Suppressor macrophage treated with lipopolysaccharide for 1 hour (primary cell): ENCODE measurements at places on chromosomes 5 and 9.
A peak's percentile ranks its signal among the peaks of the same experiment; 100 is the strongest.

DNA sequence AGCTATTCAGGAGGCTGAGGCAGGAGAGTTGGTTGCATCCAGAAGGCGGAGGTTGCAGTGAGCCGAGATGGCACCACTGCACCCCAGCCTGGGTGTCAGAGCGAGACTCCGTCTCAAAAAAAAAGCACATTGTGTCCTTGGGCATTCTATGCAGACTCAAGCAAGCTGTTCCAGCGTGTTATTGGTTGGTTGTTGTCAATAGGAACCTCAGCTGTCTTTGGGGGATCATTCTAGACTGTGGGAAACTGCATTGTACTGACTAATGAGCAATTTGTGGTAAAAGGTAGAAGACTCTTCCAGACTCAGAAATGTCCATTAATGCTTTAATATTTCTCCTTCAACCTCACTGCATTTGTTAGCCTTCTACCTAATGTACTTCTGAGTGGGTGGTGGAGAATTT lies 379.5 kb upstream of the GRAMD2B start:
- no peak for DNase-seq

DNA sequence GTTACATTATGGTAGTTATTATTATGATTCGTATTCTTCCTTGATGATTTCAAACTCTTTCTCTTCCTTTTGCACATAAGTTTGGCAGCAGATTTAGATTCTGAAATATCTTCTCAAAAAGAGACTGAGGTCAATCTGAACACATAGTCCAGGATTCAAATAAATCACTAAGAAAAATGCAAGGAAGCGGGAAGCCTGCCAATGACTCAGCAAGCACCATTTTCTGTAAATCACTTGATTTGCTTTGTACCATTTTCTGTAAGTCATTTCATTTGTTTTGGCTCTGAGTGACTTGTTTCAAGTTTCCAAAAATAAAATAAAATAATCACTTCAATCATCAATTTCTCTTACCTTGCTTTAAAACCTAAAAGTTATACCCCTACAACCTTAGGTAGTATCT lies 24.6 kb upstream of the GLIS3 start:
- peak; percentile 48 for DNase-seq

DNA sequence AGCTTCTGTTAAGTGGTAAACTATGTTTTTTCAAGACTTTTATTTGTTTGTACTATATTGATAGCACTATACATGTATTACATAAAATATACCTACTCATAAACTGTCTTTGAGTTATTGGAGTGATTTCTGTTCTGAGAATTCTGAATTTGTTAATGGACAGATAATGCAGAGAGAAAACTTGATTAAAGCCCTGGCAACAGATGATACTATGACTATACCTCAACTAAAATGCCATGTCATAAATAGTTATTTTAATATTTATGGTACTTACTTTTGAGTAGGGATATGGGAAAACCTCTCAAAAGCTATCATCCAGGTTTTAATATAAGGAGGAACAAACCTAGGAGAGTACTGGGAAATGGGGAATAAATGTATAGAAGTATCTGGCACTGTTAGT lies 947.2 kb upstream of the ARRDC3 start:
- DNase-seq: no peak

GRCh38 chr9:107309271-107309670 lies 26.2 kb downstream of the RAD23B start:
- no peak for DNase-seq

DNA sequence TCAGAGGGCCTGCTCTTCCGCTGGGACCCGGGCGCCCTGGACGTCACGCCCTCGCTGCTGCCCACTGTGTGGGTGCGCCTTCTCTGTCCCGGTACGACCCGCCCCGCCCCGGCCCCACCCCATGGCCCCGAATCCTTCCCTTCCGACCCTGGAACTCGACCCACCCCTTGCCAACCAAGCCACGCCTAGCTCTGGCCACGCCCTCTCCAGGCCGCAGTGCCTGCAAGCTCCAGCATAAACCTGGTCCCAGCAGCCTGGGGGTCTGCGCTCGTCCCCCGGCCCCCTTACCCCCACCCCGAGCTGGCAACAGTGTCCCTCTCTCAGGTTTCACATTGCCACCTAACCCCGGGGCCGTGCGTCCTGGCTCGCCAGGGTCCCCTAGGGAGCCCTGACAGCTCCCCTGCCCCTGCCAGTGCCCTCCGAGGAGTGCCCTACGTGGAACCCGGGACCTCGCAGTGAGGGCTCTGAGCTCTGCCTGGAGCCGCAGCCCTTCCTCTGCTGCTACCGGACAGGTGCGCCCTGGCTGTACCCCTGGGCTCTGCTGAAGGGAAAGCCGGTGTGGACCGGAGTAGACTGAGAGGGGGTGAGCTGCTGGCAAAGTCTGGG lies 3.4 kb downstream of the ADGRD2 start:
- peak; percentile 22 for DNase-seq

GRCh38 chr5:34011536-34011935 lies 3.7 kb upstream of the AMACR start:
- DNase-seq: no peak

DNA sequence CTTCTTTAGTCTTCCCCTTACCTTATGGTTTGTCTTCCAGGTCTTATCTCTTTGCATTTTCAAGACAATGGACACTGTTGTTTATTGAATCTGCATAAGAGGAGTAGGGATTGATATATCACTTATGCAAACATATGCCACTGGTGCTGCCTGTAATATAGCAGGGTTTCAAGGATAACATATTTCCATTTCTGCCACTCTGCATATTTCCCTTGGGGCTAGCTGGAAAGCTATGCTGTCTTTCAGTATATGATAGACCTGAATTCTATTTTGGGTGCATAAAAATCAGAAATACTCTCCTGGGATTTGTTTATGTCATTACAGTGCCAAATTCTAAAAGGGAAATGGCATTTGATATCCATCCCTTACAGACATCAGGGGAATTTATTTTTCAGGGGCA lies 400.2 kb downstream of the TLR4 start:
- DNase-seq: no peak

GRCh38 chr5:133930061-133930812 lies 38.2 kb downstream of the C5orf15 start:
- peak; percentile 93 for DNase-seq

GRCh38 chr5:21644032-21644431 lies 1209.1 kb downstream of the CDH12 start:
- no peak for DNase-seq

GRCh38 chr5:17132444-17133083 lies 84.9 kb upstream of the BASP1 start:
- DNase-seq: peak; percentile 77

- DNase-seq: no peak
These were observed 477.4 kb upstream of the ADAMTS16 start for GRCh38 chr5:4662756-4663155.

GRCh38 chr9:95090023-95090791 lies 227.3 kb downstream of the FANCC start:
- DNase-seq: no peak

DNA sequence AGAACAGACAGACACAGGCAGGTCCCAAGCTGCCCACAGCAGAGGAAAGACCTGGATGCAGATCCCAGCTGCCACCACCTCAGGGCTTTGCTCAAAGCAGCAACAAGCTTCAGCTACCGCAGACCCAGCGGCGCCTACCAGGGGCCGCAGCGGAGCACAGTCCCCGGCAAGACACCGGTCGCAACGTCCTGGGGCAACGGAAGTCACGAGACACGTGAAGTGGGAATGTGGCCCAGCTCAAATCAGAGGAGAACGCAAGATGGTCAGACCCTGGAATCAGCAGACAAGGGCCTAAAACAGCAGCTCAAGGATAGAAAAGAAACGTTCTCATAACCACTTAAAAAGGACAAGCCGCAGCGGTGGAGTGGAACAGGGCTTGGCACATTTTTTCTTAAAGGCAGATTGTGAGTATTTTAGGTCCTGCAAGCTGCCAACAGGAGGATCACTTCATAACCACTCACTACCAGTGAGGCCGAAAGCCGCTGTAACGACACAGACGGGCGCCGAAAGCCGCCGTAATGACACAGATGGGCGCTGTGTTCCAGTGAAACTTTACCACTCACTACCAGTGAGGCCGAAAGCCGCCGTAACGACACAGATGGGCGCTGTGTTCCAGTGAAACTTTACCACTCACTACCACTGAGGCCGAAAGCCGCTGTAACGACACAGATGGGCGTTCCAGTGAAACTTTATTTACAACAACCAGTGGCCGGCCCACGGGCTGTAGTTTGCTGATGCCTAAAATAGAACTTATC lies 21.7 kb downstream of the SLC9A3 start:
- DNase-seq: no peak

GRCh38 chr5:124806373-124807077 lies 60.1 kb upstream of the ZNF608 start:
- DNase-seq: no peak

GRCh38 chr5:127025467-127025866 lies 4.9 kb downstream of the MARCHF3 start:
- no peak for DNase-seq

- DNase-seq: peak; percentile 74
These were observed 53.4 kb downstream of the ROR2 start for GRCh38 chr9:91896513-91897121.

DNA sequence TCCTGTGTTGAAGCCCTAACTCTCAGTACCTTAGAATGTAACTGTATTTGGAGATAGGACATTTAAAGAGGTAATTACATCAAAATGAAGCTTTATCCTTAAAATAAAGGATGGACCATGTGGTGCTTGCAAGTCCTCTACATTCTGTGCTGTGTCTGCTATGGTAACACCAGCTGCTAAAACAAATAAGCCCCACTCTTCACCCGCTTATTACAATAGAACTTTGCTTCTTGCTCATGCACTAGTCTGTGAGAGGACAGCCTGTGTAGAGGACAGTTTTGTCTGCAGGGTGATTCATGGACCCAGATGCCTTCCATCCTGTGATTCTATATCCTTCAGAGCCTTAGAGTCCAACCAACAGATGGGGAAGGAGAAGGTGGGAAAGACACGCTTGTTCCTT lies 12.5 kb upstream of the IGFBPL1 start:
- no peak for DNase-seq

GRCh38 chr5:143471666-143472464 lies 68.4 kb upstream of the NR3C1 start:
- DNase-seq: peak; percentile 31

GRCh38 chr9:80078826-80079225 lies 507.1 kb downstream of the TLE4 start:
- no peak for DNase-seq

GRCh38 chr9:116008278-116008677 lies 145.3 kb upstream of the PAPPA start:
- DNase-seq: no peak

DNA sequence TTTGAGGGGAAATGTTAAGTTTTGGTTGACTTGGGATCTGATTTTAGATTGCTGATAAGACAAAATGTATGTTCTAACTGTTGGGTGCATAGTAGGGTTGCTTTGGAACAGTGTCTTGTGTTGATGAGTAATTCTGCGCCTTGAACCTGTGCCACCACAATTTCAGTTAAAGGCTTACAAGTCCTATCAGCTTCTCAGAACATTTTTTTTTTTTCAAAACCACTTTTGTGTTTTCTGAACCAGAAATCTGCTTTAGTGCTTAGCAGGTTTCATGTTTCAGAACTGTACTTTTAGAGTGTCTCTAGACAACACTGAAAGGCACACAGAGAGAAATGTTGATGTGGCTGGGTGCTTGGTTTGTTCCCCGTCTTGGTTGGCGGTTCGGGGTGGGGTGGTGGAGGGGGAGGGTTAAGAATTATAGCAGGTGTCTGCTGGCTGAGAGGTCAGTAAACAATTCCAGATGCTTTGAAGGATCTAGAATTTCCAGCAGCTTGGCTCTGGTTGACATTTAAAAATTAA lies 84.6 kb downstream of the ANKRD55 start:
- DNase-seq: no peak

GRCh38 chr9:101034222-101034621 lies 5.7 kb downstream of the PLPPR1 start:
- no peak for DNase-seq

- no peak for DNase-seq
These were observed 52.1 kb downstream of the STRBP start for GRCh38 chr9:123216251-123216797.

DNA sequence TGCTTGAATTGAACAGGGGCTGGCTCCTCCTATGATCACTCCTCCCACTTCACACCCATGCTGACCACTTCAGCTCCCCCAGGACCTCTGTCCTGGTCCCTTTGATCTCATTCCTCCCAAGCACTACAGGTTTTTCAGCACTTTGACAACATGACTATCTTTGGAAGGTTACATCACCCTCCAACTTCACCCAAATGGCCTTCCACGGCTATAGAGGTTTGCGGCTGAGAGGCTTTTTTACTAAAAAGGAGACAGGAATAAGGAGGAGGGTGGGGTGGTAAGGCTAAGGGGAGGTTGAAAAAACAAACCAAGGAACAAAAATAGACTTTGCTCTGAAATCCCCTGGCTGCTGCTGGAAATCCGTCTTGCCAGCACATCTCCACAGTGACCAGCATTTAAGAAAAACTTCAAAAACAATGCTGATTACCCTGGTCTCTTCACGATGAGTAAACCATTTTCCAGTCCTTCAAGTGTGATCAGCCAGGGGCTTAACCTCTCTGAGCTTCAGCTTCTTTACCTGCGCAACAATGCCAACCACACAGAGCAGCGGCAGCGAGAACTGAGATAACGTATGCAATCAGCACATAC lies 102.7 kb downstream of the DPYSL3 start:
- DNase-seq: no peak

DNA sequence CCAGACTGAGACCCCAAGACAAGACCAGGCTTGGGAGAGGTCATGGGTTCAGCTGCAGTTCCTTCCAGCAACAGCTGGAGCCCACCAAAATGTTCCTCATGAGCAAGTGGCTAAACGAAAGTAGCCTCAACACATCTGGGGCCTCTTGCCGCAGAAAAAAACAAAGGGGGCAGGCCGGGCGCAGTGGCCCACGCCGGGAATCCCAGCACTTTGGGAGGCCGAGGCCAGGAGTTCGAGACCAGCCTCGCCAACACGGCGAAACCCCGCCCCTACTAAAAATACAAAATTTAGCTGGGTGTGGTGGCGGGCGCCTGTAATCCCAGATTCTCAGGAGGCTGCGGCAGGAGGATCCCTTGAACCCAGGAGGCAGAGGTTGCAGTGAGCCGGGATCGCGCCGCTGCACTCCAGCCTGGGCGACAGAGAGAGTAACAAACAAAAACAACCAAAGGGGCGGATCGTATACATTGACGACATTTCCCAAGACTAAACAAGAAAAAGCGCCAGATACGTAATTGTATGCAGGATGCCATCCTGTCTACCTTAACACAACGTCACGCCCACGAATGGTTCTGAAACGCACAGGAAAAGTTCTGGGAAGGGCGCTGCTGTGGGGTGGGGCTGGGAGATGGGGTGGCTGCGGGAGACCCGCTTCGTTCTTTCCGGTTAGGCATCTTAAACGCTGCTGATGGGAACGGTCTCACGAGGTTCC lies 1.7 kb downstream of the INPP5E start:
- no peak for DNase-seq

GRCh38 chr5:5335700-5336264 lies 86.7 kb upstream of the ICE1 start:
- no peak for DNase-seq

GRCh38 chr9:77488439-77489126 lies 159.5 kb downstream of the GNA14 start:
- DNase-seq: no peak

DNA sequence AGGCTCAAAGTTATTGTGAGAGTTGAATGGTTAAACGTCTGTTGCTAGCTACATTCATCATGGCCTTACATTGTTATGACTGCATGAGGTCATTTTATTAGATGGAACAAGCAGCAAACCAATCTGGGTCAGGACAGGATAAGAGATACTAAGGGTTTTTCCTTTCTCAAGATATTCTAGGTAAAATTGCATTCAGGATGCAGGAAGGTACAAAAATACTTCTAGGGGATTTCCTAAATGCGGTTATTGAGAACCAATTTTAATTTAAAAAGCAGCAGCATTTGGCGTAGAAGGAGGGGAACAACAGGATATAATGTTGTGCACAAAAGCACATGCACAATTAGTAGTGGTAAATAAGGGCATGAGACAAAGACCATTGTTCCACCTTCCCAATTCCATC lies 39.2 kb upstream of the LURAP1L start:
- DNase-seq: no peak
